ENCODE measurements at places on chromosomes 6 and 20.

DNA sequence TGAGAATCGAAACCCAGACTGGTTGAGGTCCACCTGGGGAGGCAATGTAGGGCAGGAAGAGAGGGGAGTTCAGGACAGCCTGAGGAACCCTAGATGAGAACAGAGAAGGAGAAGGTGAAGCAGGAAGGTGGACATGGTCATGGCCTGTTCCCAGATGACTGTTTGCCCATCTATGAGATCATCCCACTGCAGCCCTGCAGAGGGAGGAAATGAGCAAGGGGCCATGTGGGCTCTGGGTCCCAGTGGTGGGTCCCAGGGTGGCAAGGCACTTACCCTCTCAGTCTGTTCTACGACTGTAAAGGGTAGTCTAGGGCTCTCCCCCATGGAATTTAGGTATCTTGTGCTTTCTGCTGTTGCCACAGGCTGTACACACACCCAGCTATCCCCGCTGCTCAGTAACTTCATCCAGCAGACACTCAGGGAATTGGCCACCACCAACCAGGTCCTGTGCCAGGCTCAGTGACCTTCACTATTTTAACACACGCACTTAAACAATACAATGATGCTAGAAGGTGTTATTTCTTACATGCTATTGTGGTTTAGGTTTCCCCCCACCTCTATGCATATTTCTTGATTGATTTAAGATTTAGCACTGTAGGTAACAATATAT lies 89.8 kb downstream of the TOX2 start:
- DNase-seq, result no peak

GRCh38 chr20:33337119-33337518 lies 54.1 kb downstream of the BPIFB1 start:
- no peak for DNase-seq

DNA sequence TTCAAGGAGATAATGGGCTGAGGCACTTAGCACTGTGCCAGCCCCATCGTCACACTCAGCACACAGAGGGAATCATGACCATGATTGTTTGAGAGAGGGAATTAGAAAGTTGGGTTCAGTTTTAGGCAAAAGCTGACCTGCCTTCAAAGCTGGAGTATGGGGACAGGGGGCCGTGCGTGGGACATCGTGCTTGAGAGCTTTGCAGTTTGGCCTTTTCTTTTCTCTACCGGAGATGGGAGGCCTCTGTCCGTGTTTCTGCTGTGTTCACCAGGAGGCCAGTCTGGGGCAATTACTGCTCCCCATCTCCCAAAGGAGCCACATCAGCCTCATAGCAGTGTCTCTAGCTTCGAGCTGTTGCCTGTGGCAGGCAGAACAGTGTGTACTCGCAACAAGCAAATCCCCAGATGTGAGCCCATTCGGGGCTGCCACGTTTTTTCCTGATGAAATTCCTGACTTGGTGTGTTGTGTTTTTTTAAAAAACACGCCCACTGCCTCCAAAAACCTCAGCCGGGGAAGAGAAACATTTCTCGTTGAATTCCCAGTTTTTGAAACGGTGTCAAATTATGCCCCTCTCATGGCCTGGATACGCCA lies 20.2 kb downstream of the EYA2 start:
- DNase-seq, result no peak

GRCh38 chr6:170038251-170038650 lies 252.6 kb downstream of the DLL1 start:
- DNase-seq, result no peak

GRCh38 chr6:90008189-90008907 lies 114.1 kb downstream of the GJA10 start:
- no peak for DNase-seq

DNA sequence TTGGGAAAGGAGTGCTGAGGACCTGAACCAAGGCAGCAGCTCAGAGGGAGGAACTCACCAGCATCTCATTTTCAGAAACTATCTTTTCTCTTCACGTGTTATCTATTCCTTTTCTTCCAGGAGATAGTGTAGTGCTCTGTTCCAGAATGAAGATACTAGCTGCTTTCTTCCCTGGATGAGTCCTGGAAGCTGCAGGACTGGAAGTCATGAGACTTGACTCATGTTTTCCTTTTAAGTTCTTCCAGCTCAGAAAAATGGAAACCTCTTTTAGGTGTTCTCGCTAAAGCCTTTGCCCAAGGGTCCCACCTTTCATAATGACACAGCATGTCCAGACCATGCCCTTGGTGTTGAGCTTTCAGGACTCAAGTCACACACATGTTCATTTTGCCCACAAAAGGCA lies 106.7 kb downstream of the UNC5CL start:
- no peak for DNase-seq

DNA sequence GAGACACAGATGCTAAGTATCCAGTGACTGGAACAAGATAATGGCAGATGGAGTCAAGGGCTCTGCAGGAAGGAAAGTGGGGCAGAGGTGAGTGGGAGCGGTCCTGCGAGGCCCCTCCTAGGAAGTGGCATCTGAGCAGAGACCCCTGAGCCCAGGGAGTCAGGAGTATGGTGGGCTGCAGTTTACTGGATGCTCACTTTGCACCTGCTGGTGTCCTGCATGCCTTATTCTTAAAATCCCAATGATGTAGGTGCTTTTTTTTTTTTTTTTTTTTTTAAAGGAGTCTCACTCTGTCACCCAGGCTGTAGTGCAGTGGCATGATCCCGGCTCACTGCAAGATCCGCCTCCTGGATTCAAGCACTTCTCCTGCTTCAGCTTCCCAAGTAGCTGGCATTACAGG lies 5.6 kb downstream of the CEBPB start:
- DNase-seq, result no peak

- no peak for DNase-seq
Measured at GRCh38 chr20:37336369-37337207, 9.4 kb upstream of the SRC start.

- no peak for DNase-seq
Measured at GRCh38 chr6:105884426-105884825, 201.7 kb upstream of the PRDM1 start.

GRCh38 chr6:97029552-97029951 lies 105.0 kb downstream of the KLHL32 start:
- DNase-seq, result no peak

GRCh38 chr6:154510144-154510905 lies at the start of gene CNKSR3:
CNKSR3 (minus strand) TSS chr6:154510685; CDS start chr6:154510114, 571 bp downstream.
- peak; percentile 99 for DNase-seq

Data from NCI-H510A treated with DMSO at 0.1 percent for 48 hours (cell line).